ENCODE measurements at places on chromosomes 11 and 22. TPM values are rescaled to one million over a fixed set of nuclear protein-coding genes. Genes with fewer than 3 reads are reported as not detected.
A peak's percentile ranks its signal among the peaks of the same experiment; 100 is the strongest.

DNA sequence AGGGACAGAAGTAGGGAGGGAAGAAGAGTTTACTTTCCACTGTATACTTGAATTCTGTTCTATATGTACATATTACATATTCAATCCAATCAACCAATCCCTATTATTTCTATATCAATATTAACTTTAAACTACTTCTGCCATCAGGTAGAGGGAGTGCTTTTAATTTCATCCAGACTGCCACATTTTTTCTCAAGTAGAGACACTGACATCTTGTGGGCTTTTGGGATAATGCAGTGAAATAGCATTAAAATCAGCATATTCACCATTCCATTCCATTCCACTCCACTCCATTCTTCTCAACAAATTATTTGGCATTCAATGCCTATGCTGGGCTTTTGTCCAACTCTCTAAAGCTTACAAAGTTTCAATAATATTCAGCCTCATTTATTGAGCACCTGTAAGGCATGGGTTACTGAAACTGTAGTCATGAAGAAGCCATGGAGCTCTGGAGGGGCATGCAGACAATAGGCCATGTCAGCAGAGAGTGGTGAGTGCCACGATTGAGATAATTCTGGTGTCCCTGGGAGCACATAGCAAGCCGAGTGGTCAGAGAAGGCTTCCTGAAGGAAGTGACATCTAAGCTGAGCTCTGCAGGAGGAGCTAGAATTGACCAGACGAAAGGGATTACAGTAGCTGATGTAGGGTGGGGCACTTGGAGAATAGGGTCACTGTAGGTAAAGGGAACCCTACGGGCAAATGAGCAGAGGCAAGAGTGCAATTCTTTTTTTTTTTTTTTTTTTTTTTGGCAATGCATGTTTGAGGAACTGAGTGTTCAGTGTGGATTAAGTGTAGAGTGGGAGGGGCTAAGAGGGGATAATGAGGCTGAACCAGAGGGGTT, 12.8 kb upstream of the CLPB start:
- no peaks in the 10 kb centered on the region for H3K4me1 ChIP-seq
- H3K27me3 ChIP-seq = no peaks in the 10 kb centered on the region
- no peak overlapping the region for H3K4me3 ChIP-seq

GRCh38 chr11:87022254-87022653, 15.5 kb upstream of the TMEM135 start:
- H3K36me3 ChIP-seq = no peaks in the 10 kb centered on the region
- no peak overlapping the region for H3K27ac ChIP-seq
- DNase-seq = no peak
- H3K4me3 ChIP-seq = no peak overlapping the region
- peaks cover 6% of the 10 kb centered on the region for H3K4me1 ChIP-seq

DNA sequence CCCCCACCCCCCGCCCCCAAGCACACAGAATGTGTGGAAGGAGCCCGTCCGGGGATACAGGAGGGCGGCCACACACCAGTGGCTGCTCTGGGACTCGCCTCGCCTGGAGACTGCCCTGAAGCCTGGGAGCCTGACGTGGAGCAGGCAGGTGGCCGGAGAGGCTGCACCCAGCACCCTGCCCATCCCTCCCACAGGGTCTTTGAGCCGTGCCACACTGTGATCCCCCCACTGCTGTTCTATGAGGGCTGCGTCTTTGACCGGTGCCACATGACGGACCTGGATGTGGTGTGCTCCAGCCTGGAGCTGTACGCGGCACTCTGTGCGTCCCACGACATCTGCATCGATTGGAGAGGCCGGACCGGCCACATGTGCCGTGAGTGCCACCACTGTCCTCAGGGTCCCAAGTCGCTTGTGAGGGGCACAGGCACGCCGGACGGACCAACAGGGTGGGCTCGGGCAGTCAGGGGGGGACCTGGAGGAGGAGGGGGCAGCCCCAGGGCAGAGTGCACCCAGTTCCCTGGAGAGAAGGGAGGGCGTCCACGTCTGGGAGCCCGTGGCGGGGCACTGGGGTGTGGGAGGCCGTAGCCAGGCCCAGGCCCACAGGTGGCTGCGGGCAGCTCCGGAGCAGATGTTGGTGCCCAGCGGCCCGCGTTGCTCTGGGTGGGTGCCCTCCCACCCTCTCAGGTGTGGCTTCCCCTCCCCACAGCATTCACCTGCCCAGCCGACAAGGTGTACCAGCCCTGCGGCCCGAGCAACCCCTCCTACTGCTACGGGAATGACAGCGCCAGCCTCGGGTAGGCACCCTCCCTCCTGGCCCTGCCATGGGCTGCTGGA, 27.0 kb upstream of the MUC5B start:
- peak; percentile 41 for DNase-seq
- no peak overlapping the region for H3K4me3 ChIP-seq
- peaks cover 47% of the 10 kb centered on the region for H3K27me3 ChIP-seq

FAM111B gene
- total RNA-seq = 1.1 TPM

GRCh38 chr22:27748751-27749191, 52.8 kb downstream of the MN1 start:
- no peaks in the 10 kb centered on the region for H3K36me3 ChIP-seq
- DNase-seq = no peak
- peaks cover 9% of the 10 kb centered on the region for H3K27me3 ChIP-seq
- no peak overlapping the region for H3K4me3 ChIP-seq

DNA sequence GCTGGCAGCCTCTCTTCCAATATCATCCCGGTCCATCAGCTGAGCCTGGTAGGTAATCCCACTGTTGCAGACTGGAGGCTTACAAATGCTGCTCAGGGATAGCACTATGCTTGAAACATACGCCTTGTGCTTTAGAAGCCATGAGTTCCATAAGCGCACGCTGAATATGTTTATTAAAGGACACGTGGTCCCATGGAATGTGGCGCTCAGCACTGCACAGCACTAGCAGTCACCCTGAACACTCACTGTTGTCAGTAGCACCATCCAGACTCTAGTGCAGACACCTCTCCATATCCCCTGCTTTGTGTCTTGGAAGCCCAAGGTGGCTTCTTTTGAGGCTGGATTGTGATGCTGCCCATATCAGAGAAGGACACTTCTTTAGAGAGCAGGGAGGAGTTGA, 120.9 kb downstream of the MAML2 start:
- H3K36me3 ChIP-seq = no peaks in the 10 kb centered on the region
- no peak overlapping the region for H3K4me3 ChIP-seq
- no peak for DNase-seq
- H3K27me3 ChIP-seq = no peaks in the 10 kb centered on the region

GRCh38 chr11:94825031-94825430, 56.9 kb downstream of the AMOTL1 start:
- H3K27me3 ChIP-seq = no peaks in the 10 kb centered on the region
- H3K4me3 ChIP-seq = no peak overlapping the region
- H3K27ac ChIP-seq = no peak overlapping the region
- no peak for DNase-seq
- H3K4me1 ChIP-seq = peaks cover 9% of the 10 kb centered on the region

GRCh38 chr11:80024119-80024518, 583.3 kb upstream of the TENM4 start:
- no peak overlapping the region for H3K4me3 ChIP-seq
- no peaks in the 10 kb centered on the region for H3K4me1 ChIP-seq
- H3K27me3 ChIP-seq = no peaks in the 10 kb centered on the region

DNA sequence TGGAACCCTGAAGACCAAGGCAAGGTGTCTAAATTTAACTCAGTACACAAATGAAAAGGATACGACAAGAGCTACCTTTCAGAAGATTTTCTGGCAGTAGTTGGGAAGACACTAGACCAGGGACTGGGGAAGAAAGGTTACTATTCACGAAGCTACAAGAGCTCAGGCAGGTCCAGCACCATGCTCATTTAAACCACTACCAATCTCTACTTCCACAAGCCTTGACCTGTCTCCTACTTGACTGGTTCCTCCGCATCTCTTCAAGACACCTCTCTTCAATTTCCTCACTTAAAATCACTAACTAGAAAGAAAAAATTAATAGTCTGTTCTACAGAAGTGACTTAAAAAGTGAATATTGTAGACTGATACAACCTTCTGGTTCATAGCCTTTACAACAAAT, 22.9 kb downstream of the TCF20 start:
- no peaks in the 10 kb centered on the region for H3K27me3 ChIP-seq
- no peak overlapping the region for H3K27ac ChIP-seq
- H3K4me3 ChIP-seq = no peak overlapping the region
- DNase-seq = no peak
- H3K36me3 ChIP-seq = no peaks in the 10 kb centered on the region

MYO18B gene
- total RNA-seq = not detected

CEND1 gene
- total RNA-seq = not detected

CARNS1 gene
- 0.71 TPM for total RNA-seq

GRCh38 chr11:111310088-111310487, 11.7 kb downstream of the POU2AF3 start:
- DNase-seq = no peak
- H3K27ac ChIP-seq = no peak overlapping the region
- H3K4me1 ChIP-seq = no peaks in the 10 kb centered on the region
- H3K36me3 ChIP-seq = no peaks in the 10 kb centered on the region
- H3K4me3 ChIP-seq = no peak overlapping the region

- peaks cover 45% of the 10 kb centered on the region for H3K4me1 ChIP-seq
- peaks cover 7% of the 10 kb centered on the region for H3K27me3 ChIP-seq
- H3K27ac ChIP-seq = no peak overlapping the region
These were observed 2.4 kb downstream of the MAPK11 start for GRCh38 chr22:50267591-50268390.

APOL1 gene
- 85.8 TPM for total RNA-seq

DNA sequence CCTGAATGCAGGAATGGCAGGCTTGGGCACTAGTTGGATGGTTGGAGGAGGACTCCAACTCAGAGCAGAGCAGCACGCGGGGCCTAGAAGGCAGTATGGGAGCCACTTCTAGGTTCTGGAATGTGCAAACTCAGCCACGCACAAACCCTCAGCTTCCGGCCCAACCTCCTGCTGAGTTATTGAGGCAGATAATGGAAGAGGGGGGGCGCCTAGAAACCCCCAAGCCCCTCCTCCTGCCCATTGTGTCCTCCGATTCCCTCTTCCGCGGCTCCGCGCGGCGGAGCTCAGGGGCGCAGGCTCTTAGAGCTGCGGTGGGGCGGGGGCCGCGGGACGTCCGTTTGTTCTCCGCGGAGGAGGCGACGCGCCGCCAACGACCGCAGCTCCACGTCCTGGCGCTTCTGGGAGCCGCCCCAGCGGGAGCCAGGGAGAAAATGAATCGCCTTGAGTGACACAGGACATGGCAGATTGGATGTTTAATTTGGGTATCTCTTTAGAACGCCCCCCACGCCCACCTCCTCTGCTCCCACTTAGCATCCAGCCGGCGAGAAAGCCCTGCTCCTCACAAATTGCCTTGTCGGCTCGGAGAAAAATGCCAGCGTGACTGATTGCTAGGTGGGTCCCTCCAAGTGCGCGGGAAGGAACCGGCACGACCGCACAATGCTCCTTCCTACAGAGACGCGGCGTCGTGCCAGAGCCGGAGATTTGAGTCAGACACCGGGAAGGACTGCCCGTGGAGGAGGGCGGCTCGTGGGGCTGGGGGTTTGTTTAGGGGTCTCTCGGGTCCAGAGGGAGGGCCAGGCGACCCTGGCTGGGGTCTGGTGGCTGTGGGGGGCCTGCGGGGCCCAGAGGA, 144.6 kb downstream of the NECTIN1 start:
- H3K27ac ChIP-seq = no peak overlapping the region
- H3K27me3 ChIP-seq = peaks cover 36% of the 10 kb centered on the region
- DNase-seq = peak; percentile 54
- peaks cover 17% of the 10 kb centered on the region for H3K4me1 ChIP-seq
- H3K36me3 ChIP-seq = no peaks in the 10 kb centered on the region

- peaks cover 23% of the 10 kb centered on the region for H3K36me3 ChIP-seq
- H3K4me3 ChIP-seq = peak overlapping the region; percentile 66
- peak overlapping the region; percentile 92 for H3K27ac ChIP-seq
- H3K27me3 ChIP-seq = peaks cover 42% of the 10 kb centered on the region
These were observed 2.6 kb downstream of the ESAM start for GRCh38 chr11:124759266-124760204.

GRCh38 chr11:114254571-114255146, 41.5 kb upstream of the NNMT start:
- peaks cover 74% of the 10 kb centered on the region for H3K36me3 ChIP-seq
- H3K4me1 ChIP-seq = peaks cover 37% of the 10 kb centered on the region
- no peaks in the 10 kb centered on the region for H3K27me3 ChIP-seq

SERHL2 gene
- total RNA-seq = 1.6 TPM

GRCh38 chr11:74279256-74279655, 32.2 kb downstream of the P4HA3 start:
- H3K27ac ChIP-seq = no peak overlapping the region
- no peaks in the 10 kb centered on the region for H3K4me1 ChIP-seq
- H3K27me3 ChIP-seq = no peaks in the 10 kb centered on the region
- DNase-seq = no peak
- H3K4me3 ChIP-seq = no peak overlapping the region
- no peaks in the 10 kb centered on the region for H3K36me3 ChIP-seq

- H3K27me3 ChIP-seq = peaks cover 5% of the 10 kb centered on the region
- no peak overlapping the region for H3K27ac ChIP-seq
- H3K36me3 ChIP-seq = no peaks in the 10 kb centered on the region
- DNase-seq = no peak
- H3K4me3 ChIP-seq = no peak overlapping the region
These were observed 7.5 kb downstream of the CRYBB1 start for GRCh38 chr22:26610072-26610958.

- no peak for DNase-seq
- H3K27me3 ChIP-seq = no peaks in the 10 kb centered on the region
- no peaks in the 10 kb centered on the region for H3K4me1 ChIP-seq
- no peak overlapping the region for H3K4me3 ChIP-seq
These were observed 22.7 kb downstream of the OOSP3 start for GRCh38 chr11:59901306-59901705.

- H3K27ac ChIP-seq = no peak overlapping the region
- no peak for DNase-seq
- peaks cover 6% of the 10 kb centered on the region for H3K4me1 ChIP-seq
These were observed 8.7 kb upstream of the LTO1 start for GRCh38 chr11:69683764-69684333.

OMP gene
- not detected for total RNA-seq

- H3K27me3 ChIP-seq = no peaks in the 10 kb centered on the region
- H3K4me3 ChIP-seq = no peak overlapping the region
- no peaks in the 10 kb centered on the region for H3K4me1 ChIP-seq
These were observed 42.0 kb downstream of the MS4A2 start for GRCh38 chr11:60130496-60130895.

- H3K36me3 ChIP-seq = no peaks in the 10 kb centered on the region
- H3K27me3 ChIP-seq = no peaks in the 10 kb centered on the region
- H3K4me1 ChIP-seq = peaks cover 23% of the 10 kb centered on the region
- peak overlapping the region; percentile 54 for H3K27ac ChIP-seq
- DNase-seq = peak; percentile 66
These were observed 56.8 kb downstream of the C22orf31 start for GRCh38 chr22:29004647-29005371.

GRCh38 chr11:126348806-126349582, 6.5 kb upstream of the ST3GAL4 start:
- H3K4me1 ChIP-seq = peaks cover 70% of the 10 kb centered on the region
- H3K4me3 ChIP-seq = no peak overlapping the region
- no peak overlapping the region for H3K27ac ChIP-seq
- H3K27me3 ChIP-seq = no peaks in the 10 kb centered on the region
- peaks cover 22% of the 10 kb centered on the region for H3K36me3 ChIP-seq

GRCh38 chr11:64095273-64095817, 59.6 kb downstream of the FLRT1 start:
- DNase-seq = no peak
- no peak overlapping the region for H3K27ac ChIP-seq
- H3K4me1 ChIP-seq = peaks cover 26% of the 10 kb centered on the region
- H3K36me3 ChIP-seq = no peaks in the 10 kb centered on the region
- no peak overlapping the region for H3K4me3 ChIP-seq

GRCh38 chr11:132405728-132406127, 1035.3 kb downstream of the NTM start:
- no peak for DNase-seq
- no peaks in the 10 kb centered on the region for H3K36me3 ChIP-seq
- H3K27me3 ChIP-seq = peaks cover 9% of the 10 kb centered on the region

GRCh38 chr22:20967697-20968211, 699 bp downstream of the AIFM3 start:
- no peak overlapping the region for H3K4me3 ChIP-seq
- no peak for DNase-seq
- H3K27me3 ChIP-seq = peaks cover 22% of the 10 kb centered on the region
- H3K4me1 ChIP-seq = peaks cover 7% of the 10 kb centered on the region
